ENCODE measurements at places on chromosomes 12 and 14.
A peak's percentile ranks its signal among the peaks of the same experiment; 100 is the strongest.

DNA sequence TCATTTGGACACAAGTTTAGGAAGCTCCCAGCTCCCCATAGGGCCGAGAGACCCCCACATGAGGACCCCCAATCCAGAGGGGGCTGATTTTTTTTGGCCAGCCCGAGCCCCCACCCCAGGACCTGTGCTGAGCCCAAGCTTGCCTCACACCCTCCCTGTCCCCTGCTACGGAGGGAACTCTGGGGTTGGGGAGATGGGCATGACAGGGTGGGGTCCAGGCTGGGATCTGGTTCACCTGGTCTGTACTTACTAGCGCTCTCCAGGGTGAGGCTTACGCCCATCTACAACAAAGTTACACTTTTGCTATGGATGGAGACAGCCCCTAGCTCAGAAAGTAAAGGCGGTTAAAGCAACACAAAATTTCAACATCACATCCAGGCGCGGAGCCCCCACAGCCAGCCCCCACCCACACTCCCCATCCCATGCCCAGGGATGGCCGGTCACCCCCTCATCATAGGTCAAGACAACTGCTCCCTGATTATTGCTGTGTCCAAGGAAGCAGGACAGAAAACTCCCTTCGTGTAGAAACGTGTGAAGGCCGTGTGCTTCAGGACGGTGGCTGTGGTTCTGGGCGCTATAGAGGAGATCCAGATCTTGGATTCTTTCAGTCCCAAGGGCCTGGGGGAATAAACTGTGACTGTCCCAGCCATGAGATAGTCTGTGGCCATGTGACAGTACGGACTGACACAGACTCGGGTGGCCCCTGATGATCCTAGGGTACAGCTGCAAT is 10.7 kb downstream of the SLC25A29 start:
- DNase-seq: no peak

DNA sequence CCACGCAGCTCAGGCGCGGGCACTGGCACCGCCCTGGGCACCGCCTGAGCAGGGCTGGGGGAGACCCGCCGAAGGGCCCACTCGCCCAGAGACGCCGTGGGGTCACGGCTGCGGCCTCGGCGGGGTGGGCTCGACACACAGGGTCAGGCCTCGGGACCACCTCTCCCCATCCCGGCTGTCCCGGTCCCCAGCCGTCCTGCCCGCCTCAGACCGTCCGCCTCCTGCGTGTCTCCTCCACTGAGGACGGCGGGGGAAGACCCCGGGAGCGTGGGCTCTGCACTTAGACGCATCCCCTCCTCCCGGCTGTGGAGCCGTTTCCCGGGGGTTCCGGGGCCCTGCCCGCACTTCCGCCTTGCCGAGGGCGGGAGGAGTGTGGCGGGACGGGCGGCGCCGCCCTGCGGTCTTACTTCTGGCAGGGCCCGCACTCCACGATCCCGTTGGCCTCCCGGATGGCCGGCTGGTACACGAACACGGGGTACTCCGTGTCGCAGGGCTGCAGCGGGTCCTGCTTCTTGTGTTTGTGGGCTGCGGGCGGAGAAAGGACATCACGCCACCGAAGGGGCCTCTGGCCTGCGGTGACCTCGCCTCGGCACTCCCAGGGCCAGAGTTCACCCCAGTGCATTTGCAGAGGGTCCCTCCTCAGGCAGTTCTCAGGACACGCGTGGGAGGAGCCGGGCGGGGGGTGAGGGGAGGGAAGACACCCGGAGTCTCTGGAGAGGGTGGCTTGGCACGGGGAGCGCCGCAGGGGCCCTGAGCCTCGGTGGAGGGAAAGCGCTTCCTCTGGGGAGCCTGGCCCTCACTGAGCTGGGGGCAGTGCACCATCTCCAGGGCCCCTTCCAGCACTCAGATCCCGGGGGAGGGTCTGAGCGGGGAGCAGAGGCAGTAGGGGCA is 23.1 kb upstream of the LRTM2 start:
- DNase-seq: no peak

- no peak for DNase-seq
These were observed 272.5 kb downstream of the SLC15A4 start for GRCh38 chr12:128551266-128551665.

DNA sequence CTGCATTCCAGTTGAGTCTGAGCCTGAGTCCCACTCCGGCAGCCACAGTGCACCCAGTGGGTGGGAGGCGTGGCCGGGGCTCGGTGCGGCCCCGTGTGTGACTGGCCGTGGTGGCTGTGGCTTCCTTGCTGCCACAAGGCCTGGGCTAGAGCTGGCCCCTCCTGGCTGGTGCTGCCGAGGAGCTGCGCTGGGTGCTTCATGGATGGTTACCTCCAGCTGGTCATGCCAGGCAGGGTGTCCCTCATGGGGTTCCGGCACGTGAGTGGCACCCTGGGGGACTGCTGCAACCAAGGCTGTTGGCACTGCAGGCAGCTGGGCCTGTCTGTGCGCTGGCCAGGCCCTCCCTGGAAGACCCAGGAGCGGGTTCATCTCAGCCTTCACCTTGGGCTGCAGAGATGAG is 62.7 kb downstream of the KIF26A start:
- no peak for DNase-seq

- DNase-seq: no peak
These were observed 25.4 kb downstream of the RTRAF start for GRCh38 chr14:52014601-52015267.

DNA sequence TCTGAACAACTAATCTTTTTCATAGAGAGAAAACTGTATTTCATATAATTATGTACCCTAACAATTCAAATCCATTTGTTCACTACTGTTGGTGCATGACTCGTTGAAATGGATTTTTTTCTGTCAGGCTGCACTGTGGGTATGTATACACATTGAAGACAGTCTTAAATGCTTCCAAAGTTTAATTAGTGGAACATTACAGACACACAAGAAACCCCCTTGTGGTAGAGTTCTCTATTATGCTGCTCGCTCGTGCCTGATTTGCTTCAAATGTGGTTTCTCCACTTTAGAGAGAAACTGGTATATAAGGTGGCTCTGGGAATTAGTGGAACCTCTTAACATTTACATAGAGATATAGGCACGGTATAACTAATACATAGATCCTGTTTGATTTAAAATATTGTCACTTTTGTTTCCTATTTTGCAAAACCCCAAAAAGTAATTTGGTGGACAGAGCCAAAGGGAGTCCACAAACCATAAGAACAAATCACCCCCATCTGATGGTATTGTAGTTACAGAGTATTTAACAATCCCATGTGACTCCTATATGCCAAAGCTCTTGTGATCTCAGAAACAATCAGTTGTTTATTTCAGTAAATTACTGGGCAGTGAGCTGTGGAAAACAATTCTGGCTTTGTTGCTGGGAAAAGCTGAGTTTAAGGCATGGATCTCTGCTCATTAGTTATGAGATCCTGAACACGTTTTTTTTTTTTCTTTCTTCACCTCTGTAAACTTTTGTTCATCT is 159.5 kb downstream of the BRMS1L start:
- DNase-seq: no peak

DNA sequence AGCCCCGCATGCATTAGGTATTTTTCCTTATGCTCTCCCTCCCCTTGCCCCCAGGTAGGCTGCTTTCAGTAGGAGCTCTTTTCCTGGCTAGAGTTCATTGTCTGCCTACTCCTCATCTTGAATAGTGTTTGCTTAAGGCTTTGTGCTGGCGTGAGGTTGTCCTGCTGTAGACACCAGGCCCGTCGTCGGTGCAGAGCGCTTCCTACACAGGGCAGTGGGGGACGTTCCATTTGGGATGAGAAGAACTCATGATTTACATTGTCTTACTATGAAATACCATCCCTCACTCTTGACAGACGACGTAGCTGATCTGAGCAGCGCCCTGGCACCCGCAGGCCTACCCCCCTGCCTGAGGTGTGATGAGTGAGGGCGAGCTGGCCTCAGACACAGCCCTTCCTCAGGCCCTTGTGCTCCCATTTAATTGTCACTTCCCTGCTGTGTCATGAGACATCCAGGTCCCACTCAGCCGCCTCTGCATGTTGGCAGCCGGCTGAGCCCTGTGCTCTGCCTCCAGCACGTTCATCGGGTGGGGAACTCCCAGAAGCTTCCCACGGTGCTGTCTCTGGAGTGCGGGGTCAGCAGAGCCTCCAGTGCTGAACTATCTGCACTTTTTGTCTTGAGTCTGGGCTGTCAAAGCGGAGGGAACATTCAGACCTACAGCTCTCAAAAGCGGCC is 76.0 kb downstream of the WDR20 start:
- no peak for DNase-seq

GRCh38 chr12:104285740-104286515 is 17.6 kb upstream of the EID3 start:
- peak; percentile 16 for DNase-seq
